ENCODE measurements at places on chromosomes 2 and 18. TPM values are rescaled to one million over a fixed set of nuclear protein-coding genes. Genes with fewer than 3 reads are reported as not detected.
A peak's percentile ranks its signal among the peaks of the same experiment; 100 is the strongest.

DNA sequence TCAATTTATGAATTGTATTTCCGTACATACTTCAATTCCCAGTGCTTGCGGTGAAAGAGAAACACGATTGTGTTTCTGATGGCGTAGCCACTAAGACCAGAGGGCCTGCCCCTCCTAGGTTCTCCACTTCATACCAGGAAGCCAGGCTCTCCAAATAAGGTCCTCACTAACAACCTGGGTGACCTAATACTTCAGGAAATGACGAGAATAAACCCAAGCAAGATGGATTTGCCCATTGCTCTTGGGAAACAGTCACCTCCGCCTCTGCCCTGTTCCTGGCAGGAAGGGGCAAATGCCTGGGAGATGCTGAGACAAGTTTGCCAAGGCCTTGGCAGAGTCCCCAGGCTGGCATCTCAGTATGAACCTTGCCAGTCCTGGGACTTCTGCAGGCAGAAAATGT, 41.8 kb downstream of the TTC32 start:
- no peak for DNase-seq

- no peak for DNase-seq
Measured at GRCh38 chr2:191653667-191654391, 24.1 kb upstream of the NABP1 start.

DNA sequence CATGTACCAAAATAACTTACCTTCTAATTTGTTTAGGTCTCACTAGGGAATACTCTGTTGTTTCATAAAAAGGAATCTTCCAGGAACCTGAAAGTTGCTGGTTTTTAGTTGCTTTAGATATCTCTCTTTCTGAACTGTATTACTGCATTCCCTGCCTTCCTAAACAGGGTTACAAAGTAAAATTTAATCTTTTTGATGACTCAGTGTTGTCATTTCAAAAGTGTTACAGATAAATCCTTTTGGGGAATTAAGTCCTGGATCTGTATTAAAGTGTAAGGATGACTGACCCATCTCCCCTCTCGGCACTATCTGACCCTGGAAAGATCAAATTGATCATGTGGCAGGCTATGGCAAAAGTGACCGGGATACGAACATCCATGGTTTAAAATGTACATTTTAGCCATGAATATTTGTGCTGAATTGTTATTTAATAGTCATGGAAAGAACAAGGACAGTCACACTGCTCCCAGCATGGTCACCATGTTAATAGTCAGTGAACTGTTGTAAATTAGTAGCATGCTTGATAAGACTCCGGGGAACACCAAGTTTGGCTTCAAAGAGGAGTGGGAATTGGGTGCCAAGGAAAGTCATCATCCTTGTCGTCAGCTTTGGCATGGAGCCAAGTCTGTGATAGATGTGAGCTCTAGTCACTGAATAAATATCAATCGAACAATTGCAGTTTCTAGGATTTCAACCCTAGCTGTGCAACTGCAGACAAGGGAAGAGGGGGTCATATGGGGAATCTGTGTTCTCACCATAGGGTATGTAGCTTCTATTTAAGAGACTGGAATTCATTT, 4.2 kb downstream of the PLEKHA3 start:
- no peak for DNase-seq

DNA sequence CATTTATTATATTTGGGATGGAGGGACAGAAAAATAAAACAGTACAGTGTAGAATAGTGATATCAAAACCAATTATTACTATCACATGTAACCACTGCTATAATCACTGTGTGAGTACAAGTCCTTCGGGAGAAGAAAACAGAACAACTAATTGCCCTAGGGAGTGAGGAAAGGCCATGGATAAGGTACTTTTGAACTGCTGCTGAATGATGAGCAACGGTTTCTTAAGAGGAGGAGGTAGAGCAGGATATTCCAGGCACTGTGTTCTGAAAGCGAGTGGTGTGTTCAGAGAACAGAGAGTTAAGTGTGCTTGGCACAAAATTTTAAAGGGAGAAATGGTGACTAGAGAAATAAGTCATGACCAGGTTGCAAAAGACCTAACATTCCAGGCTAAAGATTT, 134.2 kb downstream of the CALCRL start:
- DNase-seq, result no peak

DNA sequence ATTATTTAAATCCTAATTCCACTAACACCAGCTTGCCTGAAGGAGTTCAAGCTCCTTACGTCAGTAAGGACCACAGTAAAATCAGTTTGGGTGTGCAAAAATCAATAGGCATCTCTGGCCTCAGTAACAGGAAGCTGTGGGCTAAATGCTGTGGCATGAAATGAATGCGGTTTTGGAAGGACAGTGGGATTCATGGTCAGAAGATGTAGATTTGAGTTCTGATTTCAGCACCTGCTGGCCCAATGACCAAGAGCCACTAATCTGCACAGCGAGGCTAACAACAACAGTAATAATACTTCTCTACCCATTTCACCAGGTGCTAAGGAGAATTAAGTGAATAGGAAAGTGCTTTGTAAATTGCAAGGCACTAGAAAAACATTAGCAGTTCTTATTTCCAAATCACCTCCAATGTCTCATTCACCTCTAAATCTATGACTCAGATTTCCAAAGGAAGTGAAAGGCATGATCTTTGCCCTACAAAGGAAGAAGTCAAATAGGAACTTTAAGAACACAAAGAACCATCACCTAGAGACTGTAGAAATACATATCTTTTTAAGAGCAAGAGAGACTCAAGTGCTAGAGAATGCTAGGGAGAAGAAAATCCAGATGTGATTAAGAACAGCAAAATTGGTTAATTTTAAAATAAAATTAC, 172.6 kb downstream of the ANKRD44 start:
- no peak for DNase-seq

- DNase-seq, result no peak
Measured at GRCh38 chr2:80364524-80365212, 60.1 kb upstream of the LRRTM1 start.

GRCh38 chr2:72037261-72037666, 110.4 kb downstream of the CYP26B1 start:
- no peak for DNase-seq

- peak; percentile 86 for DNase-seq
Measured at GRCh38 chr18:55790296-55790695, 202.3 kb upstream of the TCF4 start.

DNA sequence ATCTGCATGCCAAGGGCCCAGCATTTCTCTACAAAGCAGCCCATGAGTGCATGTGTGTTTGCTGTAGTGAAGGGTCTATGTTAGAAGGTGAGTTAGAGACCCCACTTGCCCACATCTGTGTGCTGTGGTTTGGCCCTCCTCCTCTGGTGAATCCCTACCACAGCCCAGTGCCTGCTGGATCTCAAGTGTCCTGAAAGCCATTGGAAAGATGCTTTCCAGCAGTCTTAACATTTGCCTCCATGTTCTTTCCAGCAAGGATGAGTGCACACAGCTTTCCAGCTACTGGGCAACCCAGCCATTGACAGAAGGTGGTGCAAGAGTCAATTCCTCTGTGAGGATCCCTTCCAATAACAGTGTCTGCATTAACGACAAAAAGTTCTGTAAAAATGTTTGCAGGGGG, 13.6 kb downstream of the CRIM1 start:
- no peak for DNase-seq

GRCh38 chr2:28442328-28442727, 49.7 kb downstream of the FOSL2 start:
- DNase-seq, result no peak

DNA sequence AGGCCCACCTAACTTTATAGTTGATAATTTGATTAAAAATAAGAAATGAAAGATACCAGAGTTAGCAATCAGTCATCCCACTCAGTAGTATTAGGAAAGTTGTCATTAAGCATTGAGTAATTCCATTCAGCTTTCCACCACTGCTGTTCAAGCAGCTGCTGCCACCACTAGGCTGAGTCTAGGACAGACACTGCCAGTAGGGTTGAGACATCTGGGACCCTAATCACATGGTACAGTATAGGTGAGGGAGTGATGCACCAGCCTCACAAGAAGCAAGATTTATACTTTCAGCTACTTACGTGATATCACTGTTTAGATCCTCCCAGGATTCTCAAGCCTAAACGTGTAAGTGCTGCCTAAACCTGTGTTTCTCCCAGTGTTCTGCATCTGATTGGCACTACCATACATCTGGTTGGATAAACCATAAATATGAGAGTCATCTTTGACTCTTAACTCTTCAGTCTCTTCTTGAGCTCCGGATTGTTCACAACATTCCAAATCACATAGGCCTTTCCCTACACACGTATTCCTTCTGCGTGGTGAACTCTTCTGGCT, 3.2 kb downstream of the UBXN4 start:
- DNase-seq, result peak; percentile 17

DNA sequence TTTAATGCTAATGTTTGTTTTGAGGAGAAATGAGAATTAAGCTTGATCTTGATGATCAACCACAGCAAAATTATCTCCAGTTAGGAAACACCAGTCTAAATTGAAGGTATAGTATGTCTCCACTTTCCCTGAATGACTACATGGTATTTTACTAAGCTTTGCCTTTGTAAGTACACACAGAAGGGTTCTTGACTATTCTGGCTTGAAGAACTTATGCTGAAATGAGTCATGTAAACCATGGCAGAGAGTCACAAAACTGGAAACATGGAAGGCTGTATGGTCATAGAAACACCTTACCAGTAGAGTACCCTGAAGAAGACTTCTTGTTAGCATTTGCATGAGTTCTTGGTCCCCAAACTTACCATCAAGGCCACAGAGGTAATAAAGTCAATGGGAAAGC, 250.5 kb downstream of the SLC8A1 start:
- DNase-seq, result peak; percentile 17

DNA sequence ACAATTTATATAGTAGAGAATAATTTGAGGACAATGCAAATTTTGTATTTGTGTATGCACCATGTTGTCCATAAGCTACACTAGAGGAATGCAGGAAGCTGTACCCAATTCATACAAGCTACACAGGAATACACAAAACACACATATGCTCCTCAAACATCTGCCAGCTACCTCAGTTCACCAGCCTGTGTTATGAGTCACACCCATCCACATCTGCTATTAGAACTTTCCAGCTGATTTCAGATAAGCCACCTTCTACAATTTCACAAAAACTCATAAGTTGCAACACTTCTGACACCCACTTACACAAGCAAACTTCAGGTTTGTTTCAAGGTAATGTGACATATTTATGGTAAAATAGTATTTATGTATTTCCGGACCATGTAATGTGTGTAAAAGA, 438.9 kb downstream of the SATB2 start:
- DNase-seq, result no peak

- no peak for DNase-seq
Measured at GRCh38 chr2:138607746-138608145, 106.2 kb downstream of the SPOPL start.

GRCh38 chr18:74132201-74132600, 15.4 kb downstream of the FBXO15 start:
- peak; percentile 7 for DNase-seq

DNA sequence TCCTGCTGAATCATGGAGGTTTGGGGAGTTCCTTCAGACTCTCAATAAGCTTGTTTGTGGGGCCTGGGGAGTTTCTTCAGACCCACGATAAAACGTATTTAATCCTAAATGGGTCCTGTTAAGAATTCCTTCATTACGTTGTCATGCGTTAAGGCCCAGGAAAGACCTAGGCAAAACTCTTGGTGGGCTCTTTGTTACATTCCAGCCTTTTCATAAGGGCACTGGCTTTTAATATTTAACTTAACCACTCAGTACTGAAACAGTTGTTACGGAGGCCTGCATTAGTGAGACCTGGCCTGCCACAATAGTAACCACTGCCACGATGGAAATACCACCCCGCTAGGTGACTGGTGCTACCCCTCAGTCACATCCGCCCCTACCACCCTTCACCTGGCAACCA, 17.5 kb upstream of the BIN1 start:
- DNase-seq, result no peak

GRCh38 chr2:142991295-142991694, 113.8 kb downstream of the KYNU start:
- DNase-seq, result no peak

DNA sequence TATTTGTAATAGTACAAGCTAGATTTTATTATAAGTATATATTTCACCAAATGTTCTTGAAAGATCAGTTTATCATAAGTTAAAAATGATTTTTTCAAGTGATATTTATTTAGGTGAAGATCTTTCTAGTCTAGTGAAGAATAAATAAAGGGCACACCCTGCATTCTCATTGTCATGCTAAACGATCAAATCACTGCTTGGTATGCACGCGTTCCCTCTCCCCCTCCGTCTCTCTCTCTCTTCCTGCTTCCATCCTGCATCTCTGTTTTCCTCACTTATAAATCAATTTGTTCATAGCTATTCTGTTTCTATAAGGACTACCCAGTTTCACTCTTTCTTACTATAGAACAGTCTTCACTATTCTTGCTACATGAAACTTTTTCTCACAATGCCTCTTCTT, 1067.4 kb downstream of the LRP1B start:
- no peak for DNase-seq

- DNase-seq, result no peak
Measured at GRCh38 chr2:12624905-12625598, 91.7 kb upstream of the TRIB2 start.

GRCh38 chr18:24176727-24177416, 38.0 kb downstream of the CABYR start:
- peak; percentile 25 for DNase-seq

DNA sequence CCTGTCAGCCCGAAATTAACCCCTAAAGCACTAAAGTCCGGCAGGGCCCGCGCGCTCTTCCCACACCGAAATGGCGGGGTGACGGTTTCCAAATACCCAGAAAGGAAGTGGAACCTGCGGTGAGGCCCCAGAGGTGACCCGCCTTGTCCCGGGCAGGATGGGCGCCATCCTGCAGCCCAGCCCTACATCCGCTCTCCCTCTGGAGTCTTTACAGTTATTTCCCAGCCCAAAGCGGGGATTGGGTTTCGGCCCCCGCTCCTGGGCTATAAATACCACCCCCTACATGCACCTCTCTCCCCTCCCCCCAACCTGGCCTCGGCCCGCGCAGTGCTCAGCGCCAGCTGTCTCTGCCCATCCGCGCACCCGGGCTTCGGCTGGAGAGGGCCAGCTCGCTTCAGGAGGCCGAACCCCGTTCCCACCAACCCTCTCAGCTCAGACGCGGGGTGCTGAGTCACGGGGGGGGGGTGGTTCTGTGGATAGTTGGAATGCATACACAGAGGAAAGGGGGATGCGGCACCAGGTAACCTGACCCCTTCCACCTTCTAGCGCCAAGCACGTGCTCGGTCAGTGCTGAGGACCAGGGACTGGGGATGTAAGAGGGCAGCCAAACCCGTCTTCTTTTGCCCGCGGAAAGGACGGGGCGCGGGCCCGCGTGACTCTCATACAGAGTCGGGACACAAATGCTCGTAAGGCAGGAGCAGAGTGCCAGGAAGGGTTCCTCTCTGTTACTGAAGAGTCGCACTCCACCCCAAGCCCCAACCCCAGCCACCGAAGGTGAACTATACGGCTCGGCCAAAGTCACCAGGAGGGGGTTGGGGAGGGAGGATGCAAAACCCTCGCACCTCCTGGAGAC, at the start of gene TUBA4B:
Gene TUBA4B (plus strand): TSS at position 344 of the 853 bp plus-strand sequence. CDS start 165 bp downstream, at position 509.
- DNase-seq, result peak; percentile 35

DNAH6 gene
- total RNA-seq, result 0.09 TPM

UGT1A10 gene
- not detected for total RNA-seq

DSG3 gene
- total RNA-seq, result not detected

PIKFYVE gene
- 20.0 TPM for total RNA-seq

TUBA3E gene
- not detected for total RNA-seq

ITGB6 gene
- not detected for total RNA-seq

SMYD1 gene
- not detected for total RNA-seq

STARD6 gene
- total RNA-seq, result not detected

GALR1 gene
- not detected for total RNA-seq

MAL gene
- not detected for total RNA-seq

CYRIA gene
- not detected for total RNA-seq

KLHL14 gene
- not detected for total RNA-seq

KCNG3 gene
- total RNA-seq, result not detected

HOXD11 gene
- total RNA-seq, result 7.1 TPM

CENPO gene
- total RNA-seq, result 17.8 TPM

MRO gene
- total RNA-seq, result not detected

EVX2 gene
- total RNA-seq, result not detected

UGT1A4 gene
- total RNA-seq, result not detected

MBOAT2 gene
- 50.7 TPM for total RNA-seq
